Umbilical cord (tissue), 2 donors: ENCODE measurements at places on chromosomes 3 and 15. TPM values are rescaled to one million over a fixed set of nuclear protein-coding genes. Genes with fewer than 3 reads are reported as not detected.

NAALADL2 gene
- total RNA-seq = 62.6 TPM

DNASE1L3 gene
- 1.9 TPM for total RNA-seq

CLSTN2 gene
- total RNA-seq = 8.9 TPM

POLQ gene
- 2.4 TPM for total RNA-seq

ZNF660 gene
- 19.0 TPM for total RNA-seq

SLC30A4 gene
- total RNA-seq = 16.9 TPM

CPNE9 gene
- total RNA-seq = not detected

ACKR4 gene
- total RNA-seq = 2.6 TPM

HIGD1A gene
- 125 TPM for total RNA-seq

SYNPR gene
- 9.9 TPM for total RNA-seq

PIGZ gene
- 9.4 TPM for total RNA-seq

ADGRG7 gene
- total RNA-seq = 2.9 TPM

LRRIQ4 gene
- not detected for total RNA-seq

CAND2 gene
- total RNA-seq = 2.9 TPM

DNAH12 gene
- 0.48 TPM for total RNA-seq

PSTPIP1 gene
- 12.8 TPM for total RNA-seq

CX3CR1 gene
- 6.5 TPM for total RNA-seq

CHCHD4 gene
- total RNA-seq = 14.2 TPM

ZNF619 gene
- 8.2 TPM for total RNA-seq

LMAN1L gene
- 1.2 TPM for total RNA-seq

TEX264 gene
- 17.1 TPM for total RNA-seq

GRK7 gene
- 4.8 TPM for total RNA-seq

RNU5B-1 gene
- not detected for total RNA-seq

RAD18 gene
- total RNA-seq = 38.3 TPM

PLAAT1 gene
- total RNA-seq = 2.4 TPM

CPN2 gene
- total RNA-seq = not detected

OR4F6 gene
- 2.9 TPM for total RNA-seq

GNL3 gene
- total RNA-seq = 75.4 TPM

PLXND1 gene
- total RNA-seq = 108 TPM

KIF15 gene
- 5.3 TPM for total RNA-seq

GOLGA8M gene
- 1.9 TPM for total RNA-seq

AP3B2 gene
- total RNA-seq = 2.9 TPM

C3orf85 gene
- total RNA-seq = 2.6 TPM

TTLL13 gene
- not detected for total RNA-seq

ANO10 gene
- 25.8 TPM for total RNA-seq

GREM1 gene
- 3.6 TPM for total RNA-seq

TM6SF1 gene
- total RNA-seq = 4.6 TPM

RGMA gene
- 0.48 TPM for total RNA-seq

SPINK8 gene
- total RNA-seq = not detected

HACD2 gene
- total RNA-seq = 14.7 TPM

IL20RB gene
- total RNA-seq = 2.9 TPM

ACP3 gene
- total RNA-seq = 8.4 TPM

IL1RAP gene
- 107 TPM for total RNA-seq

FANCD2OS gene
- 1.7 TPM for total RNA-seq

IL12A gene
- 0.72 TPM for total RNA-seq

ISLR2 gene
- total RNA-seq = 2.6 TPM

ACTRT3 gene
- 2.6 TPM for total RNA-seq

A4GNT gene
- 0.96 TPM for total RNA-seq

TJP1 gene
- 63.1 TPM for total RNA-seq

POC1A gene
- total RNA-seq = 3.1 TPM

RSRC1 gene
- total RNA-seq = 82.1 TPM

ITGB5 gene
- total RNA-seq = 143 TPM

SERINC4 gene
- total RNA-seq = not detected

CNTN4 gene
- total RNA-seq = 40.0 TPM

CHST2 gene
- total RNA-seq = 17.3 TPM
